Natural killer cell (primary cell): ENCODE measurements at places on chromosomes 11 and 22. TPM values are rescaled to one million over a fixed set of nuclear protein-coding genes. Genes with fewer than 3 reads are reported as not detected.

The CNTF gene
- total RNA-seq = 5.5 TPM

The CCDC117 gene
- total RNA-seq = 26.3 TPM

The SYCE3 gene
- not detected for total RNA-seq

The KLHL35 gene
- 0.93 TPM for total RNA-seq

The MMP26 gene
- total RNA-seq = not detected

The OR8G1 gene
- total RNA-seq = not detected

The RAPSN gene
- 2.2 TPM for total RNA-seq

The SMTNL1 gene
- total RNA-seq = not detected

The MRGPRF gene
- not detected for total RNA-seq

The ASCL2 gene
- 16.0 TPM for total RNA-seq

The TENM4 gene
- 0.75 TPM for total RNA-seq

The FAM83F gene
- 7.5 TPM for total RNA-seq

The MS4A7 gene
- 8.0 TPM for total RNA-seq

The ALX4 gene
- not detected for total RNA-seq

The ANKK1 gene
- total RNA-seq = 0.93 TPM
